ENCODE measurements at places on chromosomes 1 and 21.

DNA sequence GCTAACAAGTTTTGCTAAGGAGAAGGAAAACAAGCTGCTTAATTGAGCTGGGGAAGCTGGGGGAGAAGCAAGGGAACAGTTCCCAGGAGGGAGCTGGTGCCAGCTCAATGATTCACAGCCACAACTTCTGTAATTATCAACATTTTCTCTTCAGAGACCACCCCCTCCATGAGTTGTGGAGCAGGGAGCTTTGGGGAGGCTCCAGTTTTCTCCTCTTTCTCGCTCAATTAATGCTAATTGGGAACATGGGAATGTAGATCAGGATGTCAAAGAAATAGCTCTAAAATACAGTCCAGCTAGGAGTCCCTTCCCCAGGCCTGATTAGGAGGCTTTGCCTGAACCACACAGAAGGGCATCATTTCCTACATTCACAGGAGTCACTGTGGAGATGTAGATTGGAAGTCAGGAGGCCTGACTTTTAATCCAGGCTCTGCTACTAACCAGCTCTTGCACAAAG, 12.1 kb upstream of the MNDA start:
- no peak for DNase-seq

- no peak for DNase-seq
These were observed 62.2 kb upstream of the GRIK3 start for GRCh38 chr1:37096523-37096922.

GRCh38 chr1:230308039-230308438, 118.1 kb downstream of the PGBD5 start:
- DNase-seq = no peak

GRCh38 chr1:201721082-201722049, 107.6 kb upstream of the IPO9 start:
- no peak for DNase-seq

DNA sequence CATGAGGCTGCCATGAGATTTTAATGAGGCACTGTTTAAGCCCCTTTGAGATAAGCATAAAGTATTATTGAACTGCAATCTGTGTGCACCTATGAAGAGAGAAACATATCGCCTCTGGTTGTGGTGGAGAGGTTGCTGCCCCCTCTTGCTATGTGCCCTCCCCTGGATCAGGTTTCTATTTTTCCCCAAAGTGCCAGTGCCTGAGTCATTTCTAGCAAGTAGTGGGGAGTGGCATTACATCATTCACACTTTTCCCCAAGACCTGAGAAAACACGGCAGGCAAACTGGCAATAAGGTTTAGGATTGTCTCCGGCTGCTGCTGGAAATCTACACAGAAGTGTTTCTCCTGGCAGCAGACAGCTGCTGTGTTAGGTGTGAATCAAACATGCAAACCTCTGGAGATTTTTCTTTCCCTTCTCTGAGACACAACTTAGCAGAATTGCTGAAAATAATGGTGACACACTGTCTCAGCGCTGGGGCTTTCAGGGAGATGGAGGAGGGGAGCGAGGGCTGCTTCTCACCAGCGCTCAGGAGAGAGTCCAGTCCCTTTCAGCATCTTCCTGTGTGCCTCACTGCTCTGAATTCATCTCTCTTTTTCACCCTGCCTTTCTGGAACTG, 13.7 kb upstream of the RGS16 start:
- DNase-seq = no peak

GRCh38 chr1:53959664-53960250, 13.6 kb downstream of the LRRC42 start:
- no peak for DNase-seq

DNA sequence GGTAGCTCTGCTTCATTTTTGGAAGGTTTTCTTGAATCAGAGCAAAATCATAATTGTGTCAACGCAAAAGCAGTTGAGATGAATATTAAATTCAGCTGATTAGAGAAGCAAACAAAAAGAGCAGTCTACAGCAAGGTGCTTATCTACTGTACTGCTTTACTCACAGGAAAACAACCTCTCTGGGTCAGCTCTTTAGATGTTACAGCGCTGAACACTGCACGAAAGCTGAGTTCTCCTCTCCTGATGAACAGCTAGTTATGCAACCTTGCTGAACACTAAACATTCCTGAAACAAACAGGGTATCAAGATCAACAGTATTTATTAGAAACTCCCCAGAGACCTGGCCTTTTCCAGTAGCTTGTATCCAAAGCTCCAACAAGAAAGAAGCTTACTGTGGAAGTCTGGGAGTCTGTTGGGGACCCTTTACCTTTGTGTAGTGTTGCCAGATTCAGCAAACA, 41.3 kb downstream of the TBCE start:
- no peak for DNase-seq

DNA sequence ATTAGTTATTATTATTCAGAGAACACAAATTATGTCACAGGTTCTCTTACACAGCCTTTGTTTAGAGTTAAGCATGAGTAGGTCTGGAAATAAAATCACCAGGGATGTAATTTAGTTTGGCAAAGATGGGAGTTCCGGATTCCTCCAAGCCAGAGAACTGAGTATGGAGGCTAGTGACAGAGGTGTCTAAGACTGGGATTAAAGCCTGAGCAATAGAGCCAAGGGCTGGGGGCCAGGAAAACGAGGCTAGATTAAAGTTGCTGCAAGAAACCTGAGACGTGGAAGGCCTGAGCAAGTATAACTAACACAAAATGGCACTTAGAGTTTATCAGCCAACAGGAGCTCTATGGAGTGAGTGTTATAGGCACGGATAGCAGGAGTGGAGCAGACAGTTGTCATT, 381.6 kb downstream of the SRGAP2C start:
- no peak for DNase-seq

DNA sequence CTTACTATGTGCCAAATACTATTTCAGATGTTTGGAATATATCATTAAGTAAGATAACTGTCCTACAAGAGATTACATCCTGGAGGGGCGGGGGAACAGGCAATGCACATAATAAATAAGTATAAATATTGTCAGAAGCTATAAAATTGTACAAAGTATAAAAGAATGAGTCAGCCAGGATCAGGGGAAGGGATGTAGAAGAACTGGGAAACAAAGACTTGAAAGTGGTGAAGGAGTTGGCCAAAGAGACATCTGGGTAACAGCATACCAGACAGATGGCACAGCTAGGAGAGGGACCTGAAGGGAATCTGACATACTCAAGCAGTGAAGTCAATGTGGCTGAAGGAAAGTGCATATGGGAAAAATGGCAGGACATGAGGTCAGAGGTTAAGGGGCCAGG, 53.9 kb downstream of the CYYR1 start:
- no peak for DNase-seq

DNA sequence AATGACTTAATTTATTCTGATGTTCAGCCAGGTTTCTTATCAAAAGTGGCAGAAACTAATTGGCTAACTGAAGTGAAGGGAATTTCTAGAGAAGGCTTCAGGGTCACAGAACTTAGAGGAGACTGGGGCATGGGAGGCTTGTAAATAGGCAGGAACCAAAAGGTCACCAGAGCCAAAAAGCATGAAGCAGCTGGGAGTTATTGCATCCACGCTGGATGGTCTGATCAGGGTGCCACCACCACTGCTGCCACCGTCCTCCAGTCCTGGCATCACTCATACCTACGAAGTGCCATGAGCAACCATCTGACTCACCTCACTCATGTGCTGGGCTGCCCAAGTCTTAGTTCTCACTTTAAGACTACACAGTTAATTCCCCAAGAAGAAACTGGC, 82.5 kb upstream of the DPH5 start:
- no peak for DNase-seq

DNA sequence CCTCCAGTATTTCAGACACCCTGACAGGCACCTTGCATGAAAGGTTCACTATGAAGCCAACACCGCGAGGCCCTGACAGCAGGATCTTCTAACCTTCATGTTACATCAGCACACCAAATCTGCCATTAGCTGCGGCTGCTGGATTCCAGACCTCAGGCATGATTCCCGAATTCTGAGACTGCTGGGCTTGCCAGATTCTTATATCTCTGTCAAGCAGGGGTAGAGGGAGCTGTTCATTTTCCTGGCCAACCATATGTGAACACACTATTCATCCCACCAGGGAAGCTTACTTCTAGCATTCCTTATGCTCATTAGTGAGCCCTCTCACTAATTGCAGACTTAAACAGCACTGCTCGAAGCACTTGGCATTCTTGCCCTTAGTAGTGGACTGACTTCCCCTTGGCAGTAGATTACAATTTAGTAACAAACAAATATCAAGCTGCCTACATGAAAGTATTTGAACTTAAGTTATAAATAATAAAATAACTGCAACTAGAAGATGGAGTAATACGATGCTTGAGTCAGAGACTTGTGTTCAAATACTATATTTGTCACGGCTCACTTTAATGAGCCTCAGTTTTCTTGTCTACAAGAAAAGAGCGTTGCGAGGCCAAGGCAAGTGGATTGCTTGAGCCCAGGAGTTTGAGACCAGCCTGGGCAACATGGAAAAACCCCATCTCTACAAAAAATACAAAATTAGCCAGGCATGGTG, 43.3 kb downstream of the NID1 start:
- peak; percentile 71 for DNase-seq

DNA sequence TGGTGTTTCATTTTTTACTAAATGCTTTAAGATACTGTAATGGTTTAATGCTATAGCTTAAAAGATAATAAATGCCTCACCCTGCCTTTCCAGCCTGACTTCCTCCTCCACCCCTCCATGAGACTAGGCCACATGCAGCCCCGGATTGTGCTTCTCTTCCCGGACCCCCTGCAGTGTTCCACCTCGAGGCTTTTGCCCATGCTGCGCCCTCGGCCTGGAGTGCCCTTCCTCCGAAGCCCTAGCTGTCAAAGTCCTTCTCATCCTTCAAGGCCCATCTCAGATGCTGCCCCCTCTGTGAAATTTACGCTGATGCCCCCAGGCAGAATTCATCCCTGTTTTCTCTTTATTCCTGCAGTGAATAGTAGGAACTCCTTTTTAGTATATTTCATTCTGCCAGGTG, 98.5 kb downstream of the ATP5PO start:
- DNase-seq = no peak

GRCh38 chr1:42165511-42166210, 1.1 kb upstream of the GUCA2A start:
- DNase-seq = no peak

GRCh38 chr21:39555911-39556590, 56.7 kb upstream of the B3GALT5 start:
- no peak for DNase-seq

GRCh38 chr1:50109647-50110075, 941 bp downstream of the ELAVL4 start:
- no peak for DNase-seq

GRCh38 chr21:24290151-24290833, 1317.0 kb downstream of the MRPL39 start:
- DNase-seq = no peak

DNA sequence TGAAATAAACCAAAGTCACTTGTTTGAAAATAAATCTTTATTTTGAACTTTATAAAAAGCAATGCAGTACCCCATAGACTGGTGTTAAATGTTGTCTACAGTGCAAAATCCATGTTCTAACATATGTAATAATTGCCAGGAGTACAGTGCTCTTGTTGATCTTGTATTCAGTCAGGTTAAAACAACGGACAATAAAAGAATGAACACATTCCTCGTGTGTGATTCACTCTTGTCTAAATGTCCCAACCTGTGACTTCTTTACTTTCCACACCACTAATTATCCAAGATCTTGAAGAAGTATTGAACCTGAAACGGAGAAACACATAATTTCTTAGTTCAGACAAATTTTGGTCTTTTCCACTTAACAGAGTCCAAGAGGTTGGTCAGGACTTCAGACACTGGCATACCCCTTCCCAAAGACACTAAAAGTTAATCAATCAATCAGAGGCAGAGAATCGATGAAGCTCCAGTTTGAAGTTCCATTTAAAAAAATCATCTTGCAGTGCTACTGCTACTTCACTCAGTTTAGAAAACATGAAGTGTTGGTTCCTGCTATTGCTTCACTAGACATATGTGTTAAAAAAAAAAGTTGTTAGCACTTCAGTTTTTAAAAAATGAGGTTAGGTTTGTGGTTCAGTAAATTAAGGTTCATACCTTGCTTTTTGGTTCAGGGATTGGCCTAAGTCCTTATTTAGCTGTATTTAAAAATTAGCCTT, 26.2 kb downstream of the ATP1B1 start:
- DNase-seq = no peak

- peak; percentile 83 for DNase-seq
These were observed 2.5 kb downstream of the MTHFR start for GRCh38 chr1:11802973-11803885.

GRCh38 chr1:29256979-29257804, 20.9 kb downstream of the PTPRU start:
- no peak for DNase-seq

GRCh38 chr21:33948096-33948950, 32.7 kb upstream of the ATP5PO start:
- no peak for DNase-seq

DNA sequence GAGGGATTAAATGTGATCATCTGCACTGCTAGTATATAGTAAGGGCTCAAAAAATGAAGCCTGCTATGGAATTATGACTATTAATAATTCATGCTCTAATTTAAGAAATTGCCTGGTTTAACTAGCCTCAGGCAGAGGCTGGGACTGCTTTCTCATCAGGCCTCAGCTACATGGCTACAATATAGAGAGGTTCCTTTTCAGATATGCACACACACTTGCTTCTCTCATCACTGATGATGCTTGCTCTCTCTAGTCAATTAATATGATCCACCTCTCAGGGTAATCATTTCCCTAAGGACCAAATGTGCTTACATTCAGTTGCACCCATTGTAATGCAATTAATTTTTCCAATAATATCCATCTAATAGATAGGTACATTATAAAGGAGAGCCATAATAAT, 324.9 kb upstream of the ST6GALNAC5 start:
- DNase-seq = no peak

DNA sequence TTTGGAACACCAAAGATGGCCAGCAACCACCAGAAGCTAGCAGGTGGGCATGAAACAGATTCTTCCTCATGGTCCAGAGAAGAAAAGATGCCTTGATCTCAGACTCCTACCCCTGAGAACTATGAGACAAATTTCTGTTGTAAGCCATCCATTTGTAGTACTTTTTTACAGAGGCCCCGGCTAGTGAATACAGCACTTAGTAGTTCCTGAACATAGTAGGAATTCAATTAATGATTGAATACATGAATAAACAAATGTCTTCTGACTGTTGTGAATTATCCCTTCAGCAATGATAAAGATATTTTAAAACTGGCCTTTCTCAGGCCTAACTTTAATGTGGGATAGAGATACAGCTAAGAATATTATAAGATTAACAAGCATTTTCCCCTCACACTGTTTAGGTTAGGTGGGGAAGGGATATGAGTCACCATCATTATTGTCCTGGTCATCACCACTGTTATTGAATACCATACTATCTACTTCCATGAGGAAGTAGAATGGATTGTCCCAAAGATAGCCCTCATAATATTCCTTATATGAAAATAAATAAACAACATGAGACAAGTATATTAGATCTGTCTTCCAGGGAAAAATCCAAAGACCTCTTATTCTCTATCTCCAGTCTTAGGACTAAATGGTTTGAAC, 51.4 kb downstream of the ADCY10 start:
- DNase-seq = no peak

- no peak for DNase-seq
These were observed 11.4 kb upstream of the KCNA2 start for GRCh38 chr1:110617589-110617988.

DNA sequence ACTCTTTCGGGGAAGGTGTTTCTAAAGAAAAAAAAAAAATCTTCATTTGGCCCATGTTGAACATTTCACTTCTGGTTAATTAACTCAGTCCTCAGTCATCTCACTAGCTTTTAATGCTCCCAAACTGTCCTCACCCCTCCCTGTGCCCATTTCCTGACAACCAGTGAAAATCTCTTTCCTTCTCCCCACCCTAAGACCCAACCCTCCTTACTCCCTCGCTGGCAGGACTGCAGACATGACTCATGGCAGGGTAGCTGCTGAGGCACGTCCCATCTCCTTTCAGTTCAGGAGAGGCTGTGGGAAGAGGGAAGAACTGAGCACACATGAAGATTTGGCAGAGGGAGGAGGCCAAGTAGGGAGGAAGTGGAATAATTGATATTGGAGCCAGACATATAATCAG, 12.6 kb downstream of the PKP1 start:
- peak; percentile 42 for DNase-seq

All from AG04449 (cell line).